H1 (cell line): ENCODE measurements at places on chromosomes 3 and 15. TPM values are rescaled to one million over a fixed set of nuclear protein-coding genes. Genes with fewer than 3 reads are reported as not detected.

C3orf49 gene
- total RNA-seq: not detected in 2 replicates

GRCh38 chr15:68433551-68433950 is 1.6 kb upstream of the ITGA11 start:
- DNase-seq: no peak
- H3K27ac ChIP-seq: no peak overlapping the region
- no peak overlapping the region for H3K4me3 ChIP-seq
- no peaks in the 10 kb centered on the region for H3K36me3 ChIP-seq

LYSMD2 gene
- total RNA-seq: 2.7 and 3.2 TPM in 2 replicates

EIF3J gene
- 109 and 119 TPM in 2 replicates for total RNA-seq

GRCh38 chr3:62948921-62949320 is 73.7 kb upstream of the CADPS start:
- no peak overlapping the region for H3K27ac ChIP-seq
- no peak for DNase-seq
- H3K4me1 ChIP-seq: peaks cover 4% of the 10 kb centered on the region; the same call in 1 of the 2 replicates
- H3K4me3 ChIP-seq: no peak overlapping the region
- H3K36me3 ChIP-seq: peaks cover 8% of the 10 kb centered on the region

DNA sequence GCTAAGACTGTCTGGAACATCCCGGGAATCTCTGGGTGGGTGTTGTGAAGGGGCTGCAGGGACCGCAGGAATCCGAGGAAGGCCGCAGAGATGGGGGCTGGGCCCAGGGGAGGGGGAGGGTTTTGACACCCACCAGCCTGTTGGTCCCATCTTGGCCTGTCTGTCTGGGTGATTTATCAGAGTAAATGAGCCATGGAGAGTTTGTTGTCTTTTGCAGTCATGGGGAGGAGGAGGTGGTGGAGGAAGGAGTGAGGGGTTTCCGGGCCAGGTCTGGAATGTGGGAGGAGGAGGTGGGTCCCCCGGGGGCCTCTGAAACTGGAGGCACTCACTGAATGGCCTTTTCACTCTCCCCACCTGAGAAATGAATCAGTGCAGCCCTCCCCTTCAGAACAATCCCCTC is 11.5 kb downstream of the SEMA3F start:
- H3K4me3 ChIP-seq: no peak overlapping the region
- H3K27ac ChIP-seq: no peak overlapping the region
- H3K4me1 ChIP-seq: peaks cover 13% of the 10 kb centered on the region
- no peaks in the 10 kb centered on the region for H3K27me3 ChIP-seq

DNA sequence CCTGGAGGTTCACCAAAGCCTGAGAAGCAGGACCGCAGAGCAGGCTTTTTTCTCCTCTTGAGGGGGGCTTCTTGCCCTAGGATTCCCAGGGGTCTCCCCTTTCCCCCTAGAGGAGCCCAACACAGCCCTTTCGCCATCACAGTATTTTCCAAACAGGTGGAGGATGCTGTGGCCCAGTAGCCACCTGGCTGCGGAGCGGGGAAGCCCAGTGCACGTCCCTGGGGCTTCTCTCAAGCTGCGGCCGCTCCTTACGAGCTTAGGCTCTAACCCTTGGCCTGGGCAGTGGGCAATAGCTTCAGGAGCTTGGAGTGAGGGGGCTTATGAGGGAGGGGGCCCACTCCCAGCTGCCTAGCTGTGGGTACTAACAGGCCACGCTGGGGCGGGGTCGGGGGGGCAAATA is 11.6 kb upstream of the DLL4 start:
- H3K36me3 ChIP-seq: no peaks in the 10 kb centered on the region

GRCh38 chr3:101066711-101067129 is 73.5 kb upstream of the ABI3BP start:
- H3K27me3 ChIP-seq: no peaks in the 10 kb centered on the region
- no peak overlapping the region for H3K4me3 ChIP-seq
- no peak overlapping the region for H3K27ac ChIP-seq
- H3K36me3 ChIP-seq: no peaks in the 10 kb centered on the region
- H3K4me1 ChIP-seq: no peaks in the 10 kb centered on the region

GRCh38 chr15:85440451-85440850 is 60.0 kb downstream of the AKAP13 start:
- H3K27me3 ChIP-seq: no peaks in the 10 kb centered on the region
- H3K4me3 ChIP-seq: no peak overlapping the region
- H3K4me1 ChIP-seq: peaks cover 5% of the 10 kb centered on the region; the same call in 1 of the 2 replicates
- DNase-seq: no peak
- no peak overlapping the region for H3K27ac ChIP-seq
- no peaks in the 10 kb centered on the region for H3K36me3 ChIP-seq

DNA sequence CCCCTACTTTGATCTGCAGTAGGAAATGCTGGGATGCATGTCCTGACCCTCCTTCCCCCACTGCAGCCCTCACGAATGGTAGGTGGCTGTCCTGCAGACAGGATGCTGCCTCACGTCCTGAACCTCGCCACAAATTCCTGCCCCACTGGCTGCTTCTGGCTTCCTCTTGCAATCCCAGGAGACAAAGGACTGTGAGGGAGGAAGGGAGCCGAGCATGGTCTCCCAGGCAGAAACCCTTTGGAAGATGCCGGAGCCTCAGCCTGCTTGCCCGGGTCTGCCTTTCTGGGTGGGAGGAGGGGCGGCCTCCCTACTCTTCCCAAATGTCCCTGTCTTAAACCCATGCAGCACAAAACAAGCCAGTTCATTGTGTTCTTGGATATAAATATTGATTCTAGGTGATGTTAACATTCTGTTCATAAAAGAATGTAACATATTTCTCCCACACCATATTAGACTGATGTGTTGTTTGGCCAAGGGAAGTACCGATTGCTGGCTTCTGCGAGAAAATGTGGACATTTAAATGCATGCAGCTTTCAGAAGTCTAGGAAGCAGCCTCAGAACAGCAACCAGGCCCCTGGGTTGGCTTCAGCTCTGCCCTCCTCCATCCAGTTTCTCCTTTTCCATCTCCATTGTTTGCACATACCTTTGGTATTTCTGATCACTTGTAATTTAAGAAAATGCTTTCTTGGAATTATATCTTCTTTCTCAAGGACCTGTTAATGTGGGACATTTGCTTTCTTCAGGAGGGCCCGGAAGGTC is 75.3 kb downstream of the HMG20A start:
- DNase-seq: no peak
- H3K36me3 ChIP-seq: no peaks in the 10 kb centered on the region
- peaks cover 22% of the 10 kb centered on the region for H3K4me1 ChIP-seq
- no peak overlapping the region for H3K4me3 ChIP-seq
- H3K27me3 ChIP-seq: no peaks in the 10 kb centered on the region

GRCh38 chr15:48560321-48561051 is 85.0 kb downstream of the FBN1 start:
- H3K4me3 ChIP-seq: no peak overlapping the region
- no peaks in the 10 kb centered on the region for H3K36me3 ChIP-seq
- no peak overlapping the region for H3K27ac ChIP-seq
- no peaks in the 10 kb centered on the region for H3K4me1 ChIP-seq
- H3K27me3 ChIP-seq: no peaks in the 10 kb centered on the region

GALK2 gene
- total RNA-seq: 16.1 and 18.0 TPM in 2 replicates

C3orf33 gene
- total RNA-seq: 2.4 and 3.4 TPM in 2 replicates

DNA sequence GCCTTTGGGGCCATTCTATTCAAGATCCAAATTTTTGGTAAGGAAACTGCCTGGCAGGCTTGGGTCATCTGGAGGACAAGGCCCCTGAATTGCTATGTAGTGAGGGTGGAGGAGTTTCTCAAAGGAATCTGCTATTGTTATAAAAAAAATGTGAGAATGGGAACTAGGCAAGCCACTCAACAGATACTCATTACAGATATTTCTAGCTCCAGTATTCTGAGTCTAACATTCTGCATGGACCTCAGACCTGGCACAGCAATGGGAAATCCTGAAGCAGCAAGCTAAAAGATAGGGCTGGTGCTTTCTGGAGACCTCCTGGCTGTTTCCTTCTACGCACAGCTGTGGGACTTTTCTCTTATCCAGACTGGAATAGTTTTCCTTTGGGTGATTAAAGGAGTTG is 430.7 kb upstream of the RBMS3 start:
- no peaks in the 10 kb centered on the region for H3K4me1 ChIP-seq
- DNase-seq: no peak
- no peaks in the 10 kb centered on the region for H3K27me3 ChIP-seq
- no peak overlapping the region for H3K4me3 ChIP-seq
- no peaks in the 10 kb centered on the region for H3K36me3 ChIP-seq

GOLGA8J gene
- total RNA-seq: not detected in 2 replicates

DNA sequence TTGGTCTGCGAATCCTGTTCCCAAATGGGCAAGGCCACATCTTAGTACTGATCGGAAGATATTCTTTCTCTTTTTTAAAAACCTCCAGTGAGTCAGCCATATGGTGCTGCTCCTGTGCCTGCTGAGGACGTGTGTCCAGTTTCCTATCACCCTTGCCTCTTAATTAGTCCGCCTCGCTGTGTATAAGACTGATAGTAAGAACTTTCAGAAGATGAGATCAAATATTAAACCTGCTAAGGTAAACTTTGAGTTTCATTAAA is 612 bp downstream of the UBA5 start:
- no peak for DNase-seq
- H3K27me3 ChIP-seq: no peaks in the 10 kb centered on the region
- H3K36me3 ChIP-seq: no peaks in the 10 kb centered on the region
- H3K4me1 ChIP-seq: no peaks in the 10 kb centered on the region

DNA sequence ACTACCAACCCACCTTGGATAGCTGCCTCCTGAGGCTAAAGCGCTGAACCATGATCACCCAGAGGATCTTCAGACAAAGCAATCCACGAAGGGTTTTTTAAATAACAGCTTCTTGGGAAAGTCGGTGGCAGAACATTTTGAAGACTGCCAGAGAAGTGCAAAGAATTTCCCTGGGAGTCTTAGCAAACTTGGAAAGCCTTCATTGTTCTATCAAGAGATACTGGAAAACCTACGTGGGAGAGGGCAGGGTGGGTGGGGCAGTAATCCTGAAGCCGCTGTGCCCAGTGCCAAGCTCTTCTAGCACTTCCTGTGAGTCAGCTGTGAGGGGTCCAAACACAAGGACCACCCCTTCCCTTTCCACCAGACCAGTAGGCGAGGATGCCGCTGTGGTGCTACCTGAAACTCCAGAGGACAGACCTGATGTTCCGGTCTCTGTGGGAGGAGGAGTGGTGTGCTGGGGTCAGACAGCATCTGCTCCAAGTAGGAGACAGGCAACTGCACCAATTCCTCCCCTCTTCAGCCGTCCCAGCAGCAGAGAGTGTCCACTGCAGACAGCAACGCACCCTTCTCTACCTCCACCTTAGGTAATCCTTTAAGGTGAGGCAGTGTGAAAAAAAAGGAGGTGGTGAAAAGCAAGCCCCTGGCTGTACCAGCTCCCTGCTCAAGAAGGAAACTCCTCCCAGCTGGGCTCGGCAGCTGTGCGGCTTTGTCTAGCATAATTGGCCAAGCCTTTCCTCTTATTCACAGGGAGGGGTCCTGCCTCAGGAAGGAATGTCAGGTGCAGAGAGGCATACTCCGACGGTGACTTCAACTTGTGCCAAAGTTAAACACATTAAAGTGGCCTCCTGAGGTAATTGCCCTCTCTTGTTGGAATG is 99.0 kb downstream of the TMCC1 start:
- H3K4me1 ChIP-seq: peaks cover 10% of the 10 kb centered on the region
- peak overlapping the region; percentile 42 for H3K4me3 ChIP-seq
- H3K36me3 ChIP-seq: no peaks in the 10 kb centered on the region
- DNase-seq: peak; percentile 83
- no peaks in the 10 kb centered on the region for H3K27me3 ChIP-seq
- 0 out of 2 replicates have a peak overlapping the region, but pooled peaks have one; percentile 47 for H3K27ac ChIP-seq

- H3K27me3 ChIP-seq: no peaks in the 10 kb centered on the region
- H3K4me1 ChIP-seq: no peaks in the 10 kb centered on the region
- no peak overlapping the region for H3K27ac ChIP-seq
- no peak overlapping the region for H3K4me3 ChIP-seq
- DNase-seq: no peak
Measured at GRCh38 chr15:83512459-83512858, 65.3 kb downstream of the SH3GL3 start.

- no peaks in the 10 kb centered on the region; the same call in 1 of the 2 replicates for H3K36me3 ChIP-seq
- peak; percentile 57 for DNase-seq
- H3K27ac ChIP-seq: no peak overlapping the region
- no peaks in the 10 kb centered on the region for H3K4me1 ChIP-seq
Measured at GRCh38 chr3:61172684-61173083, 78.6 kb downstream of the FHIT start.

- no peaks in the 10 kb centered on the region for H3K27me3 ChIP-seq
- DNase-seq: no peak
Measured at GRCh38 chr3:73535931-73536330, 88.8 kb downstream of the PDZRN3 start.

- no peak for DNase-seq
- H3K27ac ChIP-seq: no peak overlapping the region
- peaks cover 19% of the 10 kb centered on the region for H3K36me3 ChIP-seq
- no peaks in the 10 kb centered on the region for H3K27me3 ChIP-seq
- no peaks in the 10 kb centered on the region for H3K4me1 ChIP-seq
Measured at GRCh38 chr3:98812851-98813374, 49.8 kb downstream of the ST3GAL6 start.
